ENCODE measurements at places on chromosomes 2 and 18.

DNA sequence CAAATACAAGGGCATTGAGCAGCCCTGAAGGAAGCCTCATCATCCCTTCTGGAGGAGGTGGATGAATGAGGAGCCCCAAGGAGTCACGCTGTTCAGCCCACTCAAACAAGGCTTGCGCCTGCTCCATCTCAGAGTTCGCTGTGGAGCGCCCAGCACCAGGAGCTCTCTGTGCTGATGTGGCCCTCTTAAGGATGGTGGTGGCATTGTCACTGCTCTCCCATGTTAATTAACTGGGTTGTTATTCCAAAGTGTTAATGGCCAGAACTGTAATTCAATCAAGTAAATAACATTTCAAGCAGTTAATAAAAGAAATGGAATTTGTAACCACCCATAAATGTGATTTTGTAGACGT is 726.0 kb upstream of the RAB6C start:
- DNase-seq: no peak

- no peak for DNase-seq
These were observed 146.1 kb upstream of the SATB2 start for GRCh38 chr2:199603721-199604291.

- no peak for DNase-seq
These were observed 79.6 kb downstream of the MIB1 start for GRCh38 chr18:21820033-21820810.

- no peak for DNase-seq
These were observed 178.7 kb downstream of the CLIP4 start for GRCh38 chr2:29293830-29294438.

DNA sequence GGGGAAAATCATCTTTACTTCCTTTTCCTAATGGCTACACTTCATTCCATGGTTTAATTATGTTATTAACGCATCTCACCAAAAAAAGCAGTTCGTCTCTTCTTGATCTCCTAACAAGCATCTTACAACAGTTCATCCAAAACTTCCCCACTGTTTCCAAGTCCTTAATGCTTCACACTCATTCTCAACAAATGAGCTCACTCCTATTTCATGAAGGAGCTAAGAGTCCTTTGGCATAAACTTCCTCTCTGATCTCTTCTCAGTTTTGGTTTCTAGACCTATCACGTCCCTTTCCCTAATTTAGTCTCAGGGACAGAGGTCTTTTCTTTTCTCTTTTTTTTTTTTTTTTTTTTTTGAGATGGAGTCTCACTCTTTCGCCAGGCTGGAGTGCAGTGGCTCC is 205.9 kb upstream of the SLC39A10 start:
- no peak for DNase-seq

GRCh38 chr2:165827016-165827920 is 33.2 kb upstream of the GALNT3 start:
- no peak for DNase-seq

DNA sequence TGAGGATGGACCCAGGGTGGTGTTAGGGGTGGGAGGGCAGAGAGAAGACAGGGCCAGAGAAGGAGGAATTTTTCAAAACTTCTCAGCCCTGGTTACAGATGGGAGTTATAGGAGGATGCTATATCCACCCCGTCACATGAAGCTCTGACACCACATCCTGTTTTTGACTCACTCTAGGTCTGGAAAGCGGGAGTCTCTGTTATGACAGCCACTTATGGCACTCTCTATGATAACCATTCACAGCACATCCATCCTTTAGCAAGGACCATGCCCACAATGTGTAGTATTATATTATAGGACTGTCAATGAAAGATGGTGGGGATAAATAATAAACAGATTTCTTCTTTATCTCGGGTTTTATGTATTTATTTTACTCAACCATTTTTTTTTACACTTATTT is 461.2 kb downstream of the CDH2 start:
- DNase-seq: no peak

GRCh38 chr2:9739531-9739964 is 103.7 kb upstream of the TAF1B start:
- DNase-seq: peak; percentile 67
